ENCODE measurements at places on chromosomes 12 and 14.

DNA sequence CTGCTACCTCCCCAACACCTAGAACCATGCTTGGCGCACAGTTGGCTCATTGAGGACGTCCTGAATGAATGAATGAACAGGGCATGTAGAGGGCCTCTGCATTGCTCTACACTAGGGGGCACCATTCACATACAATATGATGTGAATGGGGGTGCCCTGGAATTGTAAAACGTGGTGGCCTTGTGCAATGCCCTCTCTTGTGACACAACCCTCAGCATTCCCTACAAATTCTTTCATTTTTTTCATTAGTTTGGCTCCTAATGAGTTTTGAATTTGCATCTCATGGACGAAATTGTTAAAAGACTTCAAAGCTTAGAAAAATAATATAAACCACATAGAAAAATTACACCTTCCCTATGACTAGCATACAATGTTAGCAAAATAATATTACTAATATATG lies 2.3 kb upstream of the DIO2 start:
- no peak for DNase-seq

GRCh38 chr14:28758885-28759652 lies 7.5 kb upstream of the FOXG1 start:
- DNase-seq, result no peak

GRCh38 chr12:67634303-67634761 lies 14.2 kb upstream of the DYRK2 start:
- DNase-seq, result no peak

DNA sequence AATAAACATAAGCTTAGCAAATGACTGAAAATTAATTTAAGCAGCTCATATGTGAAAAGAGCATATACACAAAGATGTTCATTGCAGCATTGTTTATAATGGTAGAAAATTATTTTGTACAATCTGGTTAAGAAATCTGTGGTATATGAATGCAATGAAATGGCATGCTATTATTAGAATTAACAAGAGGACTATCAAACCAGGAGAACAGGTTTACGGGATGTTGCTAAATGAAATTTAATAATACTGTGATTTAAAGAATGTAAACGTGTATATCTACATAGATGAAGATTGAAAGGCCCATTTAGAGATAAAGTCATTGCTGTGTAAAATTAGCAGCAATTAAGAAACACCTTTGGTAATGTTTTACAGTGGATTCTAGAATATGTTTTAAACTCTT lies 70.5 kb downstream of the EID3 start:
- DNase-seq, result no peak

DNA sequence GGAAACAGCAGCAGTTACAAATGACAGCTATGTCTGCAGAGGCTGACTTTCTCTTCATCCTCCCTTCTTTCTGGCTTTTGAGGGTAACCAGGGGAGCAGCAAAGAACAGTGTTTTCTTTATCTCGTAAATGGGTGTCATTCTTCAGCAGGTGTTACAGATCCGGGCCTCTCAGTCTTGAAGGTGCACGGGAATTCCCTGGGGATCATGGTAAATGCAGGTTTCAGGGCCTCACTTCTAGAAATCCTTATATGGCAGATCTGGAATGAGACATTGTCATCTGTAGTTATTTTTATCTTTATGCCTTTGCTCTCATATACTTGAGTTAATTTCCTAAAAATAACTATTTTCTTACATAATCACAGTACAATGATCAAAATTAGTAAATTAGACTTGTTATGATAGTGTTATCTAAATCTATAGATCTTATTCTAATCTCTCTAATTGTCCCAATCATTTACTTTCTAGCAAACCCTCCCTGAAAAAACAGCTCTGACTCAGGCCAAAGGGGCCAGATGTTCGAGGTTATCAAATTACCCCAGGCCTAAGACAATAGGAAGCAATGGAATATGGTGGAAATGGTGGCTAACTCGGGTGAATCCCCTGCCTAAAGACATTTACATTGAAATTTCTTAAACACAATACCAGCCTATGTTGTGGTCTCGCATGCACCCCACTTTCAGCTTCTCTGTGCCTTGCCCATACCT lies 145.0 kb downstream of the CAND1 start:
- no peak for DNase-seq

DNA sequence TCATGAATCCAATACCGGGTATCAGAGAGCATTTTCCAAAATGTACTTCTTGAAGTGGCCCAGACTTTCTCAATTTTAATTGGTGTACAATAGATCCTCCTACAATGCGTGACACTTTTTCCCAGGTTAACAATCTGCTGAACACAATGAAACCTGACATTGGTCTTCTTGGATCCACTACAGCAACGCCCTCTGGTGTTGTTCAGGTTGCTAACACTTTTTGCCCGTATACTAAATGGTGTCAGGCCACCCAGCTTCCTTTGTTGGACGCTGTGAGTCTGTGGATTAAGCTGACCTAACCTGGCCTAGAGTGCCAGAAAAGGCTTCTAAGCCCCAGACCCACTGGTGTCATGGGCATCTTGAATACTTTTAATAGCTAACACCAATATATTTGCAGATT lies 89.2 kb downstream of the KCNK10 start:
- no peak for DNase-seq

DNA sequence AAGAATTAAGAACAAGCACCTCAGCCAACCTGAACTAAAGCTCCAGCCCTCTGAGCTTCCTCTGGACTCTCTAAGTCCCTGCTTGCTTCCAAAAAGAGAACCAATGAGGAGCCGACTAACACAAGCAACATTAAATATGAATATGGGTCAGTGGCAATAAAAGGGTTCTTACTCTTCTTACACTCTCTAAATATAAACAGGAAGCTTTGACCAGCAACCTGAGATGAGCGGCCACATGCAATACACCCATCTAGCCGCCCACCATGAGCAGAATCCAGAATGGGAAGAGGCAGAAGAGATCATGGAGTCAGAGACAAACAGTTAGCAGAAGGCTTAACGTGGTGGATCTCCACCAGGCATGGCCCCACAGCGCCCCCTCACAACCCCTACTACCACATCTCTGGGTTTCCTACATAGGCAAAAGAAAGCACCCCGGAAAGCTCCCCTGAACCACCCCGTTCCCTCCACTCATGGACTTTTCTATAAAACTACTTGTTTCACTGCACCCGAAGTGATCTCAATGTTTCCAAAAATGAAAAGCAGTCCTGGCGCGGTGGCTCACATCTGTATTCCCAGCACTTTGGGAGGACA lies 59.4 kb downstream of the TTC7B start:
- no peak for DNase-seq

- DNase-seq, result no peak
Measured at GRCh38 chr14:52069307-52070050, 620 bp upstream of the NID2 start.

DNA sequence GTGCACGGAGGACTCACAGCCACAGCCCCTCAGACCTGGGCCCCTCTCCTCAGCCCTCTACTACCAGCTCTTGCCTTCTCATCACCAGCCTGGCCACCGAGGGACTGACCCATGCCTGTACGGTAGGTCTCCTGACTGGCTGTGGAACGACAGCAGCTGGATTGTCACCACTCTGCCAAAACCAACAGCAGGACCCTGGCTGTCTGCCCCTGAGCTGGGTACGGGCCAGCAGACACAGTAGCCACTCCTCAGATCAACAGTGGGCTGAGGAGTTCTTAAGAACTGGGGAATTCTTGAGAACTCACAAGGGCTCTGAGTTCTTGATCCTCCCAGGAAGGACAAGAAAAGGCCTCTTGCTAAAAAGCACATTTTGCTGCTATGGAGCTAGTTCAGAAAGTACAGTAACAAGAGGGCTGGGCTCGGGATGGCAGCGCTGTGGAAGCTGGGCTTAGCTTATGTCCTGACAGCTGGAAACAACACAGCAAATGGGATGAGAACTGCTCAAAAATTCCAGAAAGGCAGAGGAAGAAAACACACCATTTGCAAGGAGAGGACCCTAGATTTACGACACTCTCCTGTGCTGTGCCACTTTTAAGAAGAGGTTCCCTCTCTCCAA lies 176.4 kb downstream of the ANO2 start:
- no peak for DNase-seq

DNA sequence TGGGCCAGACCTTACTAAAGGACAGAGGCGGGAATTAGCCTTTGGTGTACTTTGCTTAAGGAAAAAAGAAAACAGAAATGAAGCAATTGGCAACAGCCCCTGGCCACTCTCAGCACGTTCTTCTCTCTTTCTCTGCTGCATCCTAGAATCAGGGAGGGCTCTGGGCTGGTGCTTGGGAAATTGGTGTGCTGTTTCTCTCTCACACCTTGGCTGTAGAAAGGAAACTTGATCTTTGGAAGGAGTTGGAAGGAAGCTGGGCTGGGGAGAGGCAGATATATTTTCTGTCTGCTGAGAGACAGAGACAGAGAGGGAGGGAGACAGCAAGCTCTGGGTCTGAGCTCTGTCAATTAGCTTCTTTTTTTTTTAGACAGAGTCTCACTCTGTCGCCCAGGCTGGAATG lies 27.4 kb downstream of the NOS1 start:
- DNase-seq, result no peak

Data from stimulated activated CD8-positive, alpha-beta memory T cell treated with anti-CD3 and anti-CD28 coated beads, Interleukin-15, amount 100 ng/mL, for 4 hours (primary cell).